Anterior cingulate cortex (tissue), 58 donors: ENCODE measurements at places on chromosomes 11 and 22.

- peak; percentile 52 for DNase-seq
Measured at GRCh38 chr22:41979423-41980250, 10.4 kb downstream of the SEPTIN3 start.

- no peak for DNase-seq
Measured at GRCh38 chr11:101584655-101585054, 848 bp upstream of the TRPC6 start.

GRCh38 chr11:14370496-14370895, 11.5 kb upstream of the RRAS2 start:
- no peak for DNase-seq

DNA sequence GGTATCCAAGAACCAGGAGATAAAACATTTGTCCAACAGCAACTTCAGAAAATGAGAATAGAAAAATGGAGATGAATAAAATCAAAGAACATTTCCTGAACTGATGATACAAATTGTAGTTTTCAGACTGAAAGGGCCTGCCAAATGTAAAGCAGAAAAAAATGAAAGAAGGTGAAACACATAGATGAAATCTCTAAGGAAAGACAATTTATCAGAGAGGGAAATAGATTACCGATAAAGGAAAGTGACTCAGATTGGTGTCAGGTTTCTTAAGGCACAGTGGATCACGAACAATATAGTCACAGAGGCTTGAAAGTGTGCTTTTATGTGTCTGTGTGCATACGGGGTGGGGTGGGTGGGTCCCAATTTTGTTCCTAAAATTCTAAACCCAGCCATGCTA, 4.1 kb upstream of the STT3A start:
- no peak for DNase-seq

DNA sequence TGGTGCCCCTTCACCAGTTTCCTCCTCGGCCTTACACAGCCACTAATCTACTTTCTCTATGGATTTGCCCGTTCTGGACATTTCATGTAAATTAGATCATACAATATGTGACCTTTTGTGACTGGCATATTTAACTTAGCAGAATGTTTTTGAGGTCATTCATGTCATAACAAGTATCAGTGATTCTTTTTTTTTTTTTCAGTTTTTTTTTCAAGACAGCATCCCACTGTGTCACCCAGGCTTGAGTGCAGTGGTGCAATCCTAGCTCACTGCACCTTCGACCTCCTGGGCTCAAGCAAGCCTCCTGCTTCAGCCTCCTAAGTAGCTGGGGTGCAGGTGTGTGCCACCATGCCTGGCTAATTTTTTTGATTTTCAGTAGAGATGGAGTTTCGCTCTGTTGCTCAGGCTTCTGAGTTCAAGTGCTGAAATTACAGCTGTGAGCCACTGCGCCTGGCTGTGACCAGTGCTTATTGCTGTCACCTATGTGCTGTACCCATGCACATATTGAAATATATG, 22.7 kb downstream of the KIAA1671 start:
- DNase-seq: no peak

GRCh38 chr11:43282607-43283440, 29.0 kb upstream of the API5 start:
- DNase-seq: no peak

DNA sequence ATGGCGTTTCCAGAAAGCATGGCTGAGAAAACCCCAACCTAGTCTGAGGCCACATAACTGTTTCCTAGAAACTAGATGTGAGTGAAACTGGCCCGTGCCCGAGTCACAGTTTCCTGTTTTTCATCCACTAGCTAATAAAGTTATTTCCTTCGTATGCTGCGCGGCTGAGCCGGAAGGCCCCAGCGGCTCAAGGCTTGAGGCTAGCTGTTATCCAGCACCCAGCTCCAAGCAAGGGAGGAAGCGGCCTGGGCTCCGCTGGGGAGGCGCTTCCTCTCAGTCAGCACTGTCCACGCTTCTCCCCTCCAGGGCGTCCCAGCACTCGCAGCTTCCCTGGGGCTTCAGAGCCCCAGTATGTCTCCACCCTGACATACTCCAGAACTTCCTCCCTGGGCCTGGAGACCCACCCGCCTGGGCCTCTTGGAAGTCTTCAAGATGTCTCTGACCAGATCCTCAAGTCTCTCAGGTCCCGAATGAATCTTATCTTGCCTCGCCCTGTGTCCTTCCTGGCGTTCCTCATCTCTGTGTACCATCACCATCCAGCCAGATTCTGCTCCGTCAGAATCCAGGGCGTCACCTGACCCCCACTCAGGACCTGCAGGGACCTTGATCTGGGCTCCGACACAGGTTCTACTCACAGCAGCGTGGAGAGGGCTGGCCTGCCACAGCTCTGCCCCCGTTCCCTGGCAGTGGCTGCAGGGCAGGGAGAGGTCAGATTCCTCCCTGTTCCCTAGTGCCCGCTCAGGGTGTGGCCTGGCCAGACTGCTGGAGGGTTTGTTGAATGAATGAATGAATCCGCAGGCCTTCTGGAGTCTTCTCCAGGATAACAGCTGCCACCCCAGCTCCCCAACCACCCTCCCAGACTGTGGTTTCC, 81.9 kb downstream of the LRRC32 start:
- no peak for DNase-seq

- DNase-seq: no peak
Measured at GRCh38 chr22:45334068-45334467, 24.3 kb downstream of the FAM118A start.

- DNase-seq: no peak
Measured at GRCh38 chr11:75200051-75200450, 40.5 kb upstream of the TPBGL start.

DNA sequence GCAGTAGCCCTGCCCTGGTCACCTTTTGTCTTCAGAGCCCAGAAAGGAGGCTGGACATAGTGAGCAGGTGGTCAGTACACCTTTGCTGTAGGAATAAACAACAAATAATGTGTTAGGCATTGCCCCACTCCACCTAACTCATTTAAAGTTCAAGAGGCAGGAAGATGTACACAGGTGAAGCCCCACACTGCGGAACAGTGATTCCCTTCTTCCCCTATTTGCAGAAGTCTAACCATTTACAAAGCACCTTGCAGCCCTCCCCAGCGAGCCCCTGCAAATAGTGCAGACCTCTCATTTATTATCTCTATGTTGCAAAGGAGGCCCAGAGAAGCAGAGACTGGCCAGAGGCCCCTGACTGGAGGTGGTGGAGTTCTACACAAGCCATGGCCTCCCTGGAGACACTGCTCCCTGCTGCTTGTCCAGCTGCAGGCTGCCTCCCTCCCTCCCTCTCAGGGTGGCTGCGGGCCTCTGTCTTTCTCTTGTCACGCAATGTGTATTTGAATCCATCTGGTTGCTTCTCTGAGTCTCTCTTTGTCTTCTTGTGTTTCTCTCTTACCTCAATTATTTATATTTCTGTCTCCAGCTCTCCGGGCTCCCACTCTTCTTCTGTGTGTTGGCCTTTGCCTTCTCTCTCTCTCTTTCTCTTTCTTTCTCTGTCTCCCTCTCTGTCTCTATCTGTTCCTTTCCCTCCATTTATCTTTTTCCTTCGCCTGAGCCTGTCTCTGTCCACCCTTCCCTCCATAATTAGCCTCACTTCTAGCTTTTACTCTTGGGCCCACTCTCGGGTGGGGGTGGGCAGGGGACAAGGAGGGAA, 59.1 kb upstream of the PRDM11 start:
- DNase-seq: no peak

- no peak for DNase-seq
Measured at GRCh38 chr22:36893262-36893661, 20.2 kb upstream of the CSF2RB start.

DNA sequence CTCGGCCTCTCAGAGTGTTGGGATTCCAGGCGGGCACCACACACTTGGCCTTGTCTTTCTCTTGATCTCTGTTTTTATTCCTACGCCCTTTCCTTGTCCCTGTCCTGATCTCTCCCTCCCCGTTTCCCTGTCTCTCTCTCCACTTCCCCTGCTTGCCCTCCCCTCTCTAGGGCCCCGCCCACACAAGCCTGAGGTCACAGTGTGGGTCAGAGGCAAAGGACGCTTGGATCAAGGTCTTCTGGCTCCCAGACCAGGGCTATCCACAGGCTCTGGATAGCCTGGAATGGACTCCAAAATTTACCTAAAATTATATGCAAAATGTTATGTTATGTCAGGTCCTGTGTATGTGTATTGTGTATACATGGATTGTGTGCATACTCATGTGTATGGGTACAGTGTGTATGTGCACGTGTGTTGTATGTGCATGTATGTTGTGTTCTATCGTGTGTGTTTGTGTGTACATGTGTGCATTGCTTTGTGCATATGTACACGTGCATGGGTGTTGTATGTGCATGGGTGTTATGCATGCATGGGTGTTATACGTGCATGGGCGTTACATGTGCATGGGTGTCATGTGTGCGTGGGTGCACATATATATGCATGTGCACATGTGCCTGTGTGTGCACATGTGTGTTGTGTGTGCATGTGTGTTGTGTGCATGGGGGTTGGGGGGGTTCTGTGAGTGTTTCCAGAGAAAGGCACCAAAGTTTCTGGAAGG, 38.3 kb downstream of the TP53I11 start:
- no peak for DNase-seq

GRCh38 chr11:31714840-31715239, 96.3 kb downstream of the PAX6 start:
- no peak for DNase-seq

DNA sequence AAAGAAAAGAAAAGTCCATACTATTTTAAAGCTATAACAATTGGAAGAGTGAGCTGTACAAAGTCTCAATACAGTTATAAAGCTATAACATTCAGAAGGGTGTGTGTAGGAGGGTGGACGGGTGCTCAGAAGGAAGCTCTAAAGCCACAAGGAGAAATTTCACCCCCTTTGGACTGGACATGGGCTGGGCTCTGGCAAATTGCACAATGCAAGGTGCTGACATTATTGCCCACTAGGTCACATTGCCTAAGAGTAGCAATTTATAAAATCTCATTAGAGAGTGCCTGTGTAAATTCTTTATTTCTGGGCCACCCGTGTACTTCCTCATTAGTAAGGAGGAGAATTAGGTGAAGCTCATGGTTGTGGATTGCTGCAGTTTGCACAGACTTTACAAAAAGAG, 5.7 kb upstream of the APOBEC3A start:
- no peak for DNase-seq

DNA sequence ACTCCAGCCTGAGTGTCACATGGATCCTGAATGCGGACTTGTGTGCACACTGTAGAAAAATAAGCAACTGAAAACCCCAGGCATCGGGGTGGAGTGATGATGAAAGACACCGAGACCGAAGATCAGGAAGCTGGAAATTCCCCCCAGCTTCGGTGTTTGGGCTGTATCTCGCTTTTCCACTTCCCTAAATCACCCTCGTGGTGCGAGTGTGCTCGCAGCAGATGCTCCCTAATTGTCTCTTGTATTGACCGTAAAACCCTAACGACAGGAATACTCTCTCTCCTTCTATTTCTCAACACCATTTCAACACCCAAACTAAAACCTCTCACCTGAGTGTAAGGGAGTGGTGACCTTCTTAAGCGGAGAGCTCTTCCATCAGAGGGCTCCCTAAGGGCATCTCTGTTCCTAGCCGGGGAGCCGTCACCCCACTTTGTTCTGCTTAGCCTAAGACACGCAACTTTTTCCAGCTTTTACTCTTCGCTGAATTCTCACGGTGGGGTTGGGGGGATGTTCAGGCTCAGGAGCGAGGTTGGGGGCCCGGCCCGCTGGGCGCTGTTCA, 635 bp upstream of the GRK3 start:
- peak; percentile 3 for DNase-seq

DNA sequence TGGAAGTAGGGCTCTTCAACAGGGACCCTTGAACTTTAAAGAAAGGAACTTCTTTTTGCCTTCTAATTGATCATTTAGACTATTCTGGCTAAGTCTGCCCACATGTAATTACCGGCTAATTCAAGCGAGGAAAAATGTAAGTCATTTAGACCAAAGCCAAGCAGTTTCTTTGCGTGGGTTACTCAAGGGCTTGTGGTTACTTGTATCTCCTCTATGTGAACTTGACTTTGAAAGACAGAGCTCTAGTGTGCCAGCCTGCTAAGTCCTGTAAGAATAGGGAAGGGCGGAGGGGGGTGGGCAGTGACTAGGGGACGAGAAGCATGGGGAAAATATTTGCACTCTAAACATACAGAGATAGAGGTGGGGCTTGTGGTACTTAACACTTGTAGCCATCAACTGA, 145.2 kb upstream of the TEAD1 start:
- no peak for DNase-seq

DNA sequence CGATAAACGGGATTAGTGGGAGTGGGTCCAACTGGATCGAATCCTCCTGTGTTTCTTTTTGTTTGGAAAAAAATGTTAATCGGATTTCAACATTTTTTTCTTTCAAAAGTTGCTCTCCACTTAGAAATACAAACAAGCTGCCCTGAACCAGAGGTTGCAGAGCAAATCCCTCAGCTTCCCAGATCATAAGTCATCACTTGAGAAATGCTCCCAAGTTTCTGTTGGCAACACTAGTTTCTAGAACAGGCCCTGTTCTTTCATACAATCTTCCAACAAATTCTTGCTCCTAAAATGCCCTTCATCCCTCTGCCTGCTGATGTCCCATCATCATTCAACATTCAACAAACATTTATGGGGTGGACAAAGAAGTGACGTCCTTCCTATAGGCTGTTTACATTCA, 1.3 kb upstream of the MLC1 start:
- DNase-seq: no peak

DNA sequence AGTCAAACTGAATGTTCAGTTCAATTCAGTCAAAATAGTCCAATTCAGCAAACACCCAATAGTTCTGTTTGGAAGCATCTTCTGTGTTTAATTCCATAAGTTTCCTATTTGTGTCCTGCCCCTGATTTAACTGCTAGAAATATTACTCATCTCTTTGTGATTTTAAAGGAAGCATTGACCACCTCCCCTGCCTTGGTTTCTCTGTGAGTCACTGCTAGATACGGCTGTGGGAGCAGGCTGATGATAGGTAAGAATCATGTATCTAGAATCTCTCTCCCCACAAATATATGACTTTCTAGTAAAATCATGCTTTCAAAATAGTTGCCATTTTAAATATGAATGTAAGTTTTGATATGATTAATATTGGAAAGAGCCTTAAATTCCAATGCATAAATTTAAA, 888.5 kb downstream of the NTM start:
- DNase-seq: no peak

GRCh38 chr11:17735818-17736578, 1.4 kb downstream of the KCNC1 start:
- no peak for DNase-seq

- DNase-seq: no peak
Measured at GRCh38 chr11:88552379-88553062, 215.0 kb upstream of the CTSC start.
